ENCODE measurements at places on chromosomes 11 and 22. TPM values are rescaled to one million over a fixed set of nuclear protein-coding genes. Genes with fewer than 3 reads are reported as not detected.

Gene EIF3F
- total RNA-seq = 195 TPM

Gene PGA3
- total RNA-seq = not detected

Gene MMP8
- total RNA-seq = not detected

Gene SGSM1
- total RNA-seq = 3.6 TPM

Gene RIC3
- total RNA-seq = 45.7 TPM

Gene SPCS2
- 43.9 TPM for total RNA-seq

Gene HTATIP2
- total RNA-seq = 2.6 TPM

Gene ZC3H12C
- 35.1 TPM for total RNA-seq

Gene MISFA
- 1.5 TPM for total RNA-seq

Gene RPL3
- 1,828 TPM for total RNA-seq

Gene MRGPRX3
- total RNA-seq = not detected

Gene CDON
- total RNA-seq = 192 TPM
